Stimulated activated CD4-positive, alpha-beta T cell treated with anti-CD3 and anti-CD28 coated beads, Interleukin-2, amount 100 ng/mL, for 4 hours (primary cell): ENCODE measurements at places on chromosomes 1 and 21.

DNA sequence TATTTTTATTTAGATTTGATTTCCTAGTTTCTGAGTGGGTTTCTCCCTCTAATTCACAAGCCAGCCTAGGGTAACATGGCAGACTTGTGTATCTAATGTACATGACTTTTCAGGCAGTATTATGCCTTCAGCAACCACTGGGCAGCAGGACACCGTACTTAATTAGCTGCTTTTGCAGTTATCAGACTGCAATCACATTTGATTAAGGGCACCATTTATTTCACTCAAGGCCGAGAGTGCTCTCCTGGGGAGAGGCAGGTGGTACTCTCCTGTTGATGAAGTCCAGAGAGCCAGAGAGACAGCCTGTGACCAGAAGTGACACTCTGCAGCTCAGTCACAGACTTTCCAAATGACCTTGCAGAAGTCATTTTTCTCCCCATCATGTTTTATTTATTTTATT, 18.7 kb downstream of the CYYR1 start:
- no peak for DNase-seq

- DNase-seq, result no peak
These were observed 36.2 kb upstream of the MRPS6 start for GRCh38 chr21:34037009-34037795.

DNA sequence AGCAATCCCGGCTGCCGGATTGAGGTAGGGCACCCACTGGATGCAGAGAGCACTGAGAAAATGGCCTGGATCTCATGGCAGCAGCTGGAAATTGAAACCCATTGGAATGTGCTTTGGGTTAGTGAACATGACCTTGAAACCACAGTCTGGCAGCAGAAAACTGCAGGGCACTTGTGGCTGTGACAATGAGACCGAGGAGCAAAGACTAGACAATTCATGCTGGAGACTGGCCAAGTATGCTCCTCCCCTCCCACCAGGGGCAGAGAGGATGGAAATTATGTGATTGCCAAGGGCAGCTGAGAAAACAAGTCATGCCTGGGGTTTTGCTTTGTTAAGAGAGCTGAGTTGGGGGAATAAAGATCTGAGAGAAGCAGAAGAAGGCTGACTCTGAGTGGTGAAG, 60.7 kb downstream of the ZNF697 start:
- DNase-seq, result no peak

GRCh38 chr21:43608225-43608624, 51.1 kb downstream of the HSF2BP start:
- DNase-seq, result no peak

DNA sequence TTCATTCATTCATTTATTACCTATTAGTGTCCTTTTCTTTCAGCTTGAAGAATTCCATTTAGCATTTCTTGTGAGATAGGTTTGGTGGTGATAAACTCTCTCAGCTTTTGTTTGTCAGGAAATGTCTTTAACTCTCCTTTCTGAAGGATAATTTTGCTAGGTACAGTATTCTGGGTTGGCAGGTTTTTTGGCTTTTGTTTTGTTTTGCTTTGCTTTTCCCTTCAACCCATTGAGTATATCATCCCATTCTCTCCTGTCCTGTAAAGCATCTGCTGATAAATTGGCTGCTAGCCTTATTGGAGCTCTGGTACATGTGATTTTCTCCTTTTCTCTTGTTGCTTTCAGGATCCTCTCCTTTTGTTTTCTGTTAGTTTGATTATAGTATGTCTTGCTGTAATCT, 47.0 kb upstream of the RGS4 start:
- no peak for DNase-seq

DNA sequence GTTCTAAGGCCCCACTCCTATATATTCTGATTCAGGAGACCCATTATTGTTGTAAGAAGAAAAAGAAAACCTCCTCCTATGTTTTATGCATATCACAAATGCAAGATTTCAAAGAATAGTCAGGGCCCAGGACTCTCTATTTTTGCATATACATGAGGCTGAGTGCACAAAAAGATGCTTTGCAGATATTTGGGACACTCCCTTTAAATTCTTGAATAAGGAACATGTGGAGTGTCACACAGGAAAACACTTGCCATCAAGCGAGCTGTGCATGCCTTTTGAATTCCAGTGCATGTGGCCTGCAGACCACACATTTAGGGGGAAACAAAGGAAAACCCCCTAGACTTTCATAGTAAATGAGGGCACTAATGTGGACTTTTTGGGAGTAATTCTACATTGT, 5.6 kb downstream of the MAP3K7CL start:
- no peak for DNase-seq

DNA sequence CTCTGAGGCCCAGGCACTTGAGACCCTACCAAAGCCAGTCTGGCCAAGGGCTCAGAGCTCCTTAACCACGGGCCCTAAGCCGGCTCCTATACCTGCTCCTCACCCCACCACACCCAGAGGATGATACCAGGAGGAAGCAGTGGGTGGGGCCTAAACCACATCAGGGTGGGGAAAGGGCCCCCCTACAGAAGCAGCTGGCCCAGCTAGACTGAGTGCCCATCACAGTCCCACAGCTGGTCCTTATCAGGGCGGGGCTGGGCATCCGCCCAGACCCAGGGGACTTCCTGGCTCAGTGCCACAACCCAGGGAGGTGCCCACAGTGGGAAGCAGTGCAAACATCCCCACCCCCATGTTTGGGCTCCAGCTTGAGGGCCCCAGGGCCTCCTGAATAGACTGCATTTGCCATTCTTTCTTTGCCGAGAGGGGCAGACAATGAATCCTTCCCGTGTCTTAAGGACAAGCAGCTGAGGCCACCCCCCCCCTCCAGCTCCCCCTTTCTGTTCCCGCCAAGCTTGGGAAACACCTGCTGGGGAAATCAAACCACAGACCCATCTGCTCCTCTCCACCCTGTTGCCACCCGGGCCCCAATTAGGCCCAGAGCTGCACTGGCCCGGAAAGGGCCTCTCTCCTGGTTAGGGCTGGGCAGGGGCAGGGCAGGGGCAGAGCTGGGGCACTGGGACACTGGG, 6.2 kb downstream of the E2F2 start:
- DNase-seq, result no peak

GRCh38 chr21:36589352-36589971, 109.5 kb upstream of the SIM2 start:
- DNase-seq, result no peak

DNA sequence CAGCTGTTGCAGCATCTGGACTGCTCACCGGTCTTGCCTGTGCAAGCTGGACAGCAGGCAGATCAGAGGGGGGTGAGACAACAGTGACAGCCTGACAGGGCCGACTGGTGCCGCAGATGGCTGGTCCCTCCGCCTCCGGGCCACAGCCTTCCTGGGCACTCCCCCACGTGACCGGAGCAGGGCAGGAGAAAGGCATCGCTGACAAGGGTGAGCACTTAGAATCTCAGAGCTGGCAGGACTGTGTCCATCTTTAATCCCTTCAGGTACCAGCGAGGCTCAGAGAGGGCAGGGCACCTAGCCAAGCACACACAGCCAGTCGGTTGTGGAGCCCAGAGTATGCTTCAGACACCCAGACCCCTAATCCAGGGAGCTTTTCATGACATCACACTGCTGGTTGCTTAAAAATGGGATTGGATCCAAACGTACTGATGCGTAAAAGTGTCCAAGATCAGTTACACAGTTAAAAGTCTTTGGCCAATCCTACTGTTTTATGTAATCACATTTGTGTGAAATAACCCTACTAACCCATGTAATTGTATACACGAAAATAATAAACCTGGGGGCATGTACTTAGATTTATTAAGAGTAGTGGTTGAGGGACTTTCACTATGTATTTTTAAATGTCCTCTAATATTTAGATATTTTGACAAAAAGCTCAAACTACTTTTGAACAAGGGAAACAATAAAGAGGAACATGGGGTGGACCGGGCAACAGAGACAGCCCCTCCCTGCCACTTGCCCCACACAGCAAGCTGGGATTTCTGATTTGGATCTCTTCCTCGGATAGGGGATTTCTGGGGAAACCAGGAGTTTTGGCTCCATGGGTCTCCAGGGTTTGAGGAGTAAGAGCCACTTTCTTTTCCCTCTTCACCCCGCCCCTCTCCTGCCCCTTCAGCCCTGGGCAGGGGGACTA, 758 bp upstream of the CNTN2 start:
- DNase-seq, result no peak

GRCh38 chr1:50853325-50853724, 106.7 kb downstream of the FAF1 start:
- no peak for DNase-seq

- no peak for DNase-seq
These were observed 1.8 kb downstream of the TTLL10 start for GRCh38 chr1:1175221-1176062.

DNA sequence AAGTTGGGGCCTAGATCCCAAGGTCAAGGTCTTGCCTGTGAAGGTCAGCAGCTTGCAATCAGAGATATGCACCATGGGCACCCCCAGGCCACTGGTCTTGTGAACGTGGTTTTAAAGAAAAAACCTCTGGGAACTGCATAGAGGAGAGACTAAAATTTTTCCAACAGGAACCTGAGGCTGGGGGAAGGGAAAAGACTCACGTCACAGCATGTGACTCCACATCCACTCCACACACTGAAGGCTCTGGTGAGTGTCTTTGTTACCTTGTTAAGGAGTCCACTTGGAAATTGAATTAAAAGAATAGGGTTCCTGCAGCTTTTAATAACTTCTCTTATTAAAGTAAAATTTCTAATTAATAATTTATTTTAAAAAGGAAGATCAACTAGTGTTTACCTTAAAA, 224.9 kb downstream of the DAB1 start:
- DNase-seq, result no peak

GRCh38 chr1:151356696-151357095, 9.6 kb upstream of the RFX5 start:
- no peak for DNase-seq

GRCh38 chr1:214621236-214621635, 18.2 kb downstream of the CENPF start:
- no peak for DNase-seq

DNA sequence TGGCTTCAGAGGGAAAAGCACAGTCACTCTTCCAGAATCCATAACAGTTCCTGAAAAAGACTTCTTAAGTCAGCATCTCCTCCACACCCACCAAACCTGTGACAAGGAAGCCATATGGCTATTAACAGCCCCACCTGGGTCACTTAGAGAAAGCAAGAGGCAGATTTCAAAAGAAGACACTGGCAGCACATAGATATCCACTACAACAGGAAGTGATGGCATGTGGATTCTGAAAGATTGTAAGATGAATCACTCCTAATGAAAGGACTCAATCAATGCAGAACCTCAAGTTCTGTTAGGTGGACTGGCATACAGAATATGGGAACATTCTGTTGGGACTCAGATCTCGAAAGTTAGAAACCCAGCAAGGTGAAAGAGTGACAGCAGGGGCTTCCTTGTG, 365.9 kb downstream of the TGFB2 start:
- no peak for DNase-seq

DNA sequence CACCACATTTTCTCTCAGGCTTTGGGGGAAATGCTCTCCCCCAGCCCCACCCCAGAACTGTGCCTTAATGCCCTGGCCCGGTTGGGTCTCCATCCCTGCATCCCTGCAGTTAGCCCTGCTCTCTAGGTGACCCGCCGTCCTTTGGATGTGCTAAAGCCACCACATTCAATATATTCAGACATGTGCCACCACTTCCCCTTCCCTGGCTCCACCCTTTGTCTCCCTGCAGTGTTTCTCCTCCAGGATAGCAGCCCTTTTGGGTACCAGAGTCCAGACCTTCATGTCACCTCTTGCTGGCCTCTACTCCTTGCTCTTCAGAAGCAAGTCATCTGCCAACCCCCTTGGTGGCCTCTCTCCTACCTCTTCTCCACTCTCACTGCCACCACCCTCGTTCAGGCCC, 41.8 kb downstream of the RUNX1 start:
- no peak for DNase-seq

- no peak for DNase-seq
These were observed 3.2 kb downstream of the PHLDA3 start for GRCh38 chr1:201465698-201466290.

GRCh38 chr21:20642681-20643080, 355.5 kb upstream of the NCAM2 start:
- DNase-seq, result no peak

DNA sequence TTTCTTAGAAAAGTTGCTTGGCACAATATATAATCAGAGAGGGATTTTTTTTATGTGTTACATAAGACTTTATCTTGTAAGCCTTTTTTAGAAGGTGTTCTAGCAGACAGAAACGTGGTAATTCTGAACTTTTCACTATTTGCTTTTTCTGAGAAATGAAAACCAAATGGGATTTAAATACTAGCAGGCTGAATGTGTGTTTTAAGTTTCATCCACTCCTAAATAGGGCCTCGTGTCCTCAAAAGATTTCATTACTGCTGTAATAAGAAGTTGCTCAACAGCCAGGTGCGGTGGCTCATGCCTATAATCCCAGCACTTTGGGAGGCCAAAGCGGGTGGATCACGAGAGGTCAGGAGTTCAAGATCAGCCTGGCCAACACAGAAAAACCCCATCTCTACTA, 44.7 kb upstream of the FMO2 start:
- DNase-seq, result no peak

DNA sequence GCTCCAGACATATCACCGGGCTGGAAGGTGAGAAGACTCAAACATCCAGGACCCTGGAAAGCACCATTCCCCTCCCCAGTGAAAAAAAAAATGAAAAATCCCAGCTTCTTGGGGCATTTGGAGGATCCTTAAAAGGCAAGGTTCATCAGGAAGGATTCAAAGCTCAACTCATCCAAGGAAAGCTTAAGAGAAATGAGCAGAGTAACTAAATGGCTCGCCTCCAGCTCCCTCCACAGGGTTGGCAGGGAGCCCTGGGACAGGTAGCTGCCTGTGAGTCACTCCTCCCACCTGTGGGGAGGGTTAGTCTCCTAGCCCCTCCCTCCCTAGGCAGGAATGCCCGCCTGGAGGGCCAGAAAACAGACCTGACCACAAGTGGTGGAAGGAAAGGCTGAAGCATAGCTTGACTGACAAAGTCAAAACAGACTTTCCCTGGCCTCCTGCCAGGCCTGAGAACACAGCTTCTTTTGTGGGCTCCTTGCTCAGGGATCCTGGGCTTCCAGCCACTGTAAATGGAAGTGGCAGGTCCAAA, 712 bp upstream of the LAMB3 start:
- DNase-seq, result peak; percentile 32

GRCh38 chr1:61266738-61267137, 184.4 kb downstream of the NFIA start:
- DNase-seq, result no peak

GRCh38 chr1:87362834-87363426, 34.2 kb downstream of the LMO4 start:
- DNase-seq, result no peak

DNA sequence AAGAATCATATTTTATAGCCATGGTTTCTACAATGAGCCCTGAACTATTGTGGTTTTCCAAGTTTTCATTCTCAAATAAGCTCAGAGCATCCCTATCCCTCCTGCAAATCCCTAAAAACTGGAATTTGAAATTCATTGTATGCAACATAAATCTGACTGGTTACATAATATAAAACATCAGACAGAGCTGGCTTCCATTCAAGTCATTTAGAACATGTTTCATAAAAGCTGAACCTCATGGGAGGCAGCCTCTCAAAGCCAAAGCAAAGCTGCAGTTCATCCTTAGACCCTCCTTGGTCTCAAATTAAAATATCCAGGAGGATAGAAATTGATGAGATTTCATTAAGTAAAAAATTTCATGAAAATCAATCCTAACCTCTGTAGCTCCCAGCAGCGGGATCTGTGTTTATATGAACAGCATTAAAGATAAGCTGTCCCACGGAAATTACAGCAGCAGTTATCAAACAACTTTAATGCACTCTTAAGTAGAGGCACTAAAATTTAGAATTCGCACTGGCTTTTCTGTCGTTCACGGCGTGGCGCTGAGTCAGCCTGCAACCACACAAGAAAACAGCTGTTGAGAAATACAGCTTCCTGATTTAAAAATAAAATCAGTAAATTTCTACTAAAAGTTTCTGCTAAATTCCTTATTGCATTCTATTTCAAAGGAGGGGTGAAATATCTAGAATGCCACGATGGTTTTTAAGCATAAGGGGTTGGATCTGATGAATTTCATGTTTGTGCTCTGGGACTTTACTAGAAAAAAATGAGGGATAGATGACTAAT, 99.9 kb upstream of the TIAM1 start:
- DNase-seq, result no peak
